ENCODE measurements at places on chromosomes 11 and 22.

GRCh38 chr11:34381775-34382174, 24.0 kb upstream of the ABTB2 start:
- no peak for DNase-seq

- DNase-seq: no peak
Measured at GRCh38 chr22:38455530-38456271, 702 bp upstream of the KCNJ4 start.

GRCh38 chr11:96335388-96335787, 7.6 kb downstream of the MAML2 start:
- no peak for DNase-seq

DNA sequence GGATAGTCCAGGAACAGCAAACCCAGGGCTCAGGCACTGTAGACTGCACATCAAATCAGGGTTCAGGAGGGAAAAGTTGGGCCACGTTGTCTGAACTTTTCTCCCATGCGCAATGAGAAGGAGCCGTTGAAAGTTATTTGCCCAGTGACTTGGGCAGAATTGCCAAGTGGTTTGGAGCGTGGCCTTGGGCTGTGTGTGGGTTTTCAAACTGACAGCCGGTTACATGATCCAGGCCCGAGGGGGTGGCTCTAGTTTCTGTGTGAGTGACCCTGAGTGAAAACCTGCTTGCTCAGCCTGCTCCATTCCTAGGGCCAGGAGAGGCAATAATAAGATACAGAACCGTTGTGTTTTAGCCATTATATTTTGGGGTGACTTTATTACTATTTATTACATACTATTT, 20.3 kb downstream of the MB start:
- DNase-seq: no peak

- no peak for DNase-seq
Measured at GRCh38 chr11:66550887-66551286, 4.2 kb downstream of the ACTN3 start.
